ENCODE measurements at places on chromosomes 16 and 17.

GRCh38 chr16:87736008-87736382 is 29.8 kb downstream of the KLHDC4 start:
- no peak for DNase-seq

DNA sequence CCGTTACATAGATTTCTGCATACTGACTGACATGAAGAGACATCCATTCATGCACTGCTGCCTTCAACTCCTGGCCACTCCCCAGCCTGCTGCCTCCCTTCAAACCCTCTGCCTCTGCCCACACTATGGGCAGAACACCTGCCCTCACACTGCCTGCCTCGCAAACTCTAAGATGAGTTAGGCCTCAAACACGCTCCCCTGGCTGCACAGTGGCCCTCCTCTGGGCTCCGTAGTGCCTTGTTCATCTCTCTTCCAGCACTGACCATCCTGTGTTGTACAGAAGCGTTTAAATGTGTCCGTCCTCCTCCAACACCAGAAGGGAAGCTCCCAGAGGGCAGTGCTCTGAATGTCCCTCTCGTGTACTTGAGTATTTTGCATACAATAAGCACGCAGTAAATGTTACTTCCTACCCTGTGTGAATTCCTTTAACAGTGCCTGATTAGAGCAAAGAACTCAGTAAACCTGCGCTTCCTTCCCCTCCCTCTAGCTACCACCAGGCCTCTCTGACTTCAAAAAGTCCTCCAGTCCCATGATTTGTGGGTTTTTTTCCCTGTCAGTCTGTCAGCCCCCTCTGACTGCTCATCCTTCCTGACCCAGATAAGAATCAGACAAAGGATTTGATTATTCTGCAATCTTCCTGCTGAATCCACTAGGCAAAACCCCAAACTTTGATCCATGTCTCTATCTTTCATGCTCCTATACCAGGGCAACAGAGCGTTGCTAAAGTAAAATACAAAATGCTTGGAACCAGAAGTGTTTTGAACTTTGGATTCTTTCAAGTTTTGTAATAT is 3.9 kb downstream of the DHX33 start:
- DNase-seq = no peak

DNA sequence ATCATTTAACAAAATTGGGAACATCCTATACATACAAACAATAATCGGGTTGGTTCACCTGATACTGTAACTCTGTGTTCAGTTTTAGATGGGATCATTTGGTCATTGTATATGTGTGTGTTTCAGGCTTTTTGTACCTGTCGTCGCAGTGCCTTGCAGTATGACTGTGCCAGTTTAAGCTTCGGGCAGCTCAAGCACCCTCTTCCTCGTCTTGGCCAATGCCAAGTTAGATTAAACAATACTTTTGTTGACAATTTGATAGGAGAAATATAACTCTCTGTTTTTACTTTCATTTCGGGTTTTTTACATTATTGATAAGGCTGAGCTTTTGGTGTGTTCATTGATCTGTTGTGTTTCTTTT is 37.0 kb upstream of the ARHGAP17 start:
- no peak for DNase-seq

DNA sequence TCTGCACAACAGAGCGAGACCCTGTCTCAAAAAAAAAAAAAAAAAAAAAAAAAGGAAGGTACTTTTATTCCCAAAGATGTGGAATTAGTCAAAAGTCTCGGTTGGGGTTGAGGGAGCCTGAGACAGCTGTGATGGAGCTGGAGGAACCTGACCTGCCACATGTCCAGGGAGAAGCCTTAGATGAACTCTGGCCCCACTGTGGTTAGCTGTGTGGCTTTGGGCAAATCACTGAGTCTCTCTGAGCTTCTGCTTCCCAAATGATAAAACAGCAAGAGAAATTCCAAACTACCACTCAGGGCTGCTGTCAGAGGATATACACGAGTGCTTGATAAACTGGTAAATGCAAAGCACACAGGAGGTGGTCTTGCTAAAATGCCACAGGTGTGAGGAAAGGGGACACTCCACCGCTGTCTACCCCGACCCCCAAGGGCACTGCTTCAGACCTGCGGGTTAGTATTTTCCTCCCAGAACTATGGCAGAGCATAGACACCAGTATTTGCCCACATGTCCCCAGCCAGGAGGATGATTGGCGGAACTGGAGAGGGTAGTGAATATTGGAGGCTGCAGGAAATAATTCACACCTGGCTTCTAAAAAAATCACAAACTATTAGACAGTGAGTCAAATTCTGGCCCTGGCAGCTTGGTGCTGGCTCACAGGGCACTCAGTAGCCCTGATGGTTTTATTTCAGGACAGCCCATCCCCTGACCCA is 14.7 kb downstream of the DRC3 start:
- DNase-seq = no peak

- DNase-seq = no peak
Measured at GRCh38 chr16:85227084-85227945, 115.0 kb upstream of the CIBAR2 start.

GRCh38 chr16:276426-277077 is 808 bp upstream of the RGS11 start:
- no peak for DNase-seq

DNA sequence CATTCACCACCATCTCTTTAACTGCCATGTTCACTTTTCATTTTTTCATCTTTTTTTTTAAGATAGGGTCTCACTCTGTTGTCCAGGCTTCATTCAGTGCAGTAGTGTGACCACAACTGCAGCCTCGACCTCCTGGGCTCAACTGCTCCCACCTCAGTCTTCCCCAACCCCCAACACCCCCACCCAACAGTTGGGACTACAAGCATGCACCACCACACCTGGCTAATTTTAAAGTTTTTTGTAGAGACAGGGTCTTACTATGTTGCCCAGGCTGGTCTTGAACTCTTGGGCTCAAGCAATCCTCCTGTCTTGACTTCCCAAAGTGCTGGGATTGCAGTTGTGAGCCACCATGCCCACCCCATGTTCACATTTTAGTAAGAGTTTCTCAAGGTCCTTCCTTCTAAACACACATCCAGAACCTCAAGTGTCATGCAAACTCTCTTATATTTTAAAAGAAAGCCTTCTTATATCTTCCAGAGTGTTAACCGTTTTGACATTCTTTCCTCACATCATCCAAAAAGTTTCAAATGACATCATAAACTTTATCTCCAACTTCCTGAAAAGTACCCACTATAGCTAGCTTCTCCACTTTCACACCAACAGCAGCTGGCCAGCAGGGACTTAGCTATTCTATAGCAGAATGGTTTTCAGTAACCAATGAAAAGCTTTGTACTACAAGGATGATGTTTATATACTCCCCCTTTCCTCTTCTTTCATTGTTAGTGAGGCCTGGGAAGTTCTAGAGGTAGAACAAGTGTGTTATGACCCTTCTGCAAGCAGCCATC is 49.3 kb downstream of the TRAF4 start:
- no peak for DNase-seq

- no peak for DNase-seq
Measured at GRCh38 chr16:57538235-57538721, 1.9 kb upstream of the CCDC102A start.

All from DND-41 (cell line).